ENCODE measurements at places on chromosomes 6 and 20.

DNA sequence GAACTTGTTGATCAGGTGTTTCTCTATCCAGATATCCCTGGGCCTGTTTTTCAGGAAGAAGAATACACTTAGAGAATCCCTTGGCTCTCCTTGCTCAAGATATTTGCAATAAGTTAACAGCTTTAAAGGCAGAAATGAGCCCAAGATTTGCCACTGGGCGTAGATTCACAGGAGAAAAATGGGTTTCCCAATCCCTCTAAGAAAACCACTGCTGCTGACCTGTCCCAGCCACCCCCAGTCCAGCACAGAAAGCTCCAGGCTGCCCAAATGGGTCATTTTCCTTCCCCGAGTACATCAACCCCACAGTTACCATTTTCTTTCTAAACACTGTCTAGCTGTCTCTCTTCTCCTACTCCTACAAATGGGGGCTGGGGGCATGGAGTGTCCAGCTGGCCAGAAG is 67.3 kb downstream of the ANKRD60 start:
- DNase-seq, result peak; percentile 34

- no peak for DNase-seq
Measured at GRCh38 chr20:45085289-45085688, 15.6 kb downstream of the KCNS1 start.

DNA sequence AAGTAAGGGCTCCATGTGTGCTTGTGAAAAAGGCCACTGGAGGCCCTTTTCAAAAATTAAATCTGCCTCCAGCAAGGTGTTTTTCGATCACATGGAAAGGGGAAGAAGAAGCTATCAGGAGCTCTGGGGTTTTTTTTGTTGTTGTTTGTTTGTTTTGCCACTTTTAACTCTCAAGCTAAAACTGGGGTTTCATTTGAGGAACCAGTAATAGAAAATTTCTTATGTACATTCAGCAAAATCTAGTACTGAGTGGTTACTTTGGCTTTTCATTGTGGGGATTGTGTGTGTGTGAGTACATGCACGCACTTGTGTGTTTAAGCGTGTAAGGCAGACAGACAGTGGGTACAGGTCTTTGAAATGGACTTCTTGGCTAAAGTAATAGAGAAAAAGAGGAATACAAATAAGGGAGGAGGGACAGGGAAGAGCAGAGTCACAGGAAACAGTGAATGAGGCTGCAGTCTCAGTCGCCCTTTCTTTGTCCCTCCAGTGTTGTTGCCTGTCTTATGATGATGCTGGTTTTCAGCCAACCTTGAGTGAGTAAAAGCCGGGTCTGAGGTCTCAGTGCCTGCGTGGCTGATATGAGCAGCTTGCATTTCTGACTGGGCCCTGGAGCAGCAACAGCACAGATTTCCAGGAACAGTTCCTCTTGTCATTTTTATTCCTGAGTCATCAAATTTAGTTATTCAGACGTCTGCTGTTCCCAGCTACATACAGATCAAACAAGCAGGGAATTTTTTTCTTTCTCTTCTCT is 26.2 kb downstream of the SLC16A10 start:
- peak; percentile 16 for DNase-seq

- DNase-seq, result no peak
Measured at GRCh38 chr6:39420300-39421265, 98.1 kb upstream of the KCNK16 start.

DNA sequence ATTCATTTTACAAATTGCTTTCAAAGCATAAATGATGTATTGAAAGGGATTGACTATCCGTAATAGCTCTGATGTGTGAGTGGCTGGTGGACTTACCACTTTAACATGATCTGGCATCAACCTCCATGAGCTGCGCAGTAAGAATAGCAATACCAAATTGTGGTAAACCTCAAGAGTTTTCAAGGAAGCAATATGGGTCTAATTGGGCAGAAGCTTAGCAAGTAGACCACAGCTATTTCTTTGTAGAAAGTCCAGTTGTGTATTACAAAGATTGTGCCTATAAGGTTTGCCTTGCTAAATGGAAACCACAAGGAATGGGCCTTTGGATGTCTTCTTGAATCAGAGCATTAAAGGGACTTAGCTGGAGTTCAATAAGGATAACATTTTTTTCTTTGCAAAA is 736.6 kb downstream of the KIF16B start:
- no peak for DNase-seq

- DNase-seq, result no peak
Measured at GRCh38 chr6:21281366-21281765, 312.2 kb upstream of the SOX4 start.

GRCh38 chr6:133136177-133136880 is 104.8 kb upstream of the EYA4 start:
- no peak for DNase-seq

- DNase-seq, result no peak
Measured at GRCh38 chr6:36733300-36733699, 35.7 kb downstream of the RAB44 start.

- no peak for DNase-seq
Measured at GRCh38 chr20:63636752-63637628, 10.1 kb upstream of the GMEB2 start.

DNA sequence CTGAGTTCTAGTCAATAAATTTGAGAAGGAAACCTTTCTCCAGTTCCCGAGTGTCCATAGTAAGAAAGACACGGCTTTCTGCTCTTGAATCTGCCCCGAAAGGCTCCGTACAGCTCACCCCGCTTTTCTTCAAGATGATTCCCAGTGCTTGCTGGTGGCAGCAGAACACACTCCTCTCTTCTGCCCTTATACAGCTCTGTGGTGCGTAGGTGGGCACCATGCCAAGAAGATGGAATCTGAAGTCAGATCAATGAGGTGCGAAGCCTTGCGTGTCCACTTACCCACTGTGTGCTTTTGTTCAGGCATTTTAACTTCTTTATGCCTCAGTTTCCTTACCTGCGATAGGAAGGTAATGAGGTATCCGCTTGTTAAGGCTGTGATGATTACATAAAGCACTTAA is 142.2 kb downstream of the WDR27 start:
- DNase-seq, result peak; percentile 22

DNA sequence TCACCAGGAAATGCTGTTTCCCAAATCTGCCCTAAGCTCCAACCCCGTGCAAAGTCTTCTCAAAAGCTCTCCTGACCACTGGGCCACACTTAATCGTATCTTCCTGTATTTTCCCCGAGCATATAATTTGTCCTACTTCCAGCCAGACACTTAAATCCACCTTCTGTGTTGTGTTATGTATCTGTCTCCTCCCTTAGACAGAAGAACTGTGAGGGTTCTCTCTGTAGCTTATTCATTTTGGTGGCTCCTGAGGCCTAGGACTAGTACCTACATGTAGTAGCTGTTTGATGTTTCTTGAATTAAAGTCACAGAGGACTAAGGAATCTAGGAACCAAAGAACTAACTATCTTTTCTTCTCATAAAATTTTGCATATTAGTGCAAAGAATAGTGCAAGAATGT is 292.6 kb downstream of the ALDH8A1 start:
- no peak for DNase-seq

GRCh38 chr6:37483252-37483901 is 16.3 kb downstream of the CCDC167 start:
- no peak for DNase-seq

DNA sequence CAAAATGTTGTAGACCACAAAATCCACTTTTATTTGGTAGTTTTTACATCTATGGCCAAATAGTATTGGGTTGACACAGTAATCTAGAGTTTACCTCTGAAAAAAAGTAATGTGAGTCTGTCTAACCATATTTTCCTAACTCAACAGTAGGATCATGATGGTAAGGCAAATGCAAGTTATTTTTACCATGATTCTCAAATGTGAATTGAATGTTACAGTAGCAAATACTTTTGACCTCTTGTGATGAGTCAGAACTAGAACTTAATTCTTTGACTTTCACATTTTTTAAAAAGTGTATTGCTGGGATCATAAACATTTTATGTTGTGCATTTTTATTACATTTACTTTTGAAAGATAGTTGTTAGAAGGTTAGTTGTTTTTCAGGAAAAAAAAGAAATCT is 22.0 kb downstream of the RNF146 start:
- DNase-seq, result no peak

DNA sequence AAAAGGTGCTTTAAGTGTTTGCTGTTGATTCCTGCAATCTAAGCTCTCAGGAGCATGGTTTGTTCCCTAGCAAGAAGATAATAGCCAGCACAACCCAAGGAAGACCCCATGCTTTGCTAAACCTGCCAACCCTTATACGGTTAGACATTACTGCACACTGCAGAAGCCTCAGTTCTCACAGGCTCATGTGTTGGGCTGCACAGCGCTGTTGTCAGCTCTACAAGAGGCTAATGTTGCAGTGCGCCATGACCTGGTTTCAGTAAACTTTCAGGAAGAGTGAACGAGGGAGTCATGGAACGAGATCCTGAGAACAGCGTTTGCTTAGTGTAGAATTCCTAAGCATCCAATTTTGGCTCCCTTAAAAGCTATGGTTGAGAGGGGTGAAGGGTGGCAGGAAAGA is 218.5 kb downstream of the ARHGAP18 start:
- DNase-seq, result no peak

- no peak for DNase-seq
Measured at GRCh38 chr6:167115054-167115453, 7.8 kb upstream of the CCR6 start.

DNA sequence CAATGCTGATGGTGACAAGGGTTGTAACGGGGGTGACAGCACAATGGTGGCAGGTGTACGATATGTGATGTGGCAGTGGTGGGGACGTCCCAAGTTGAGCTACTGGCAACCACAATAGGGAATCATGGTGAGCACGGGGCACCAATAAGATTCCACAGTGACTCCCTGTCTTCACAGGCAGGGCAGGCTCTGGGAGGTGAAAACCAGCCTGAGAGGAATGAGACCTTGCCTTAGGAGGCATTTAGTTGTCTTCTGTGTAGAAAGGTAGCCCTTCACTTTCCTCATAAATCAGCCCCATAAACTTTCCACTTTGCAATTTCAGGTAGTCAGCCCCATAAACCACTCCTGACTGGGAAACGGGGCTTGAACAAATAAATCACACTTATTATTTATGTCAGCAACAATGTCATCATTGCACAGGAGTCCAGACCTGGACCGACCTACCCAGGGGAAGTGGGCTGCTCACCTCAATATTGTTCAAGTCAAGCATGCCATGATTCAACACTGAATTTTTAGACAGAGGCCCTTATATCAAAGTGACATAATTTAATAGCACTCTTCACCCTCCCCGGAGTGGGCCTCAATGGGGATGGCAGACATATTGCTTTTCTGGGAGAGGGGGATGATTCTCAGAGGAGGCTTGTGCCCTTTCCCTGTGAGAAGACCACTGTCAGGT is 150.8 kb downstream of the CDC5L start:
- no peak for DNase-seq

DNA sequence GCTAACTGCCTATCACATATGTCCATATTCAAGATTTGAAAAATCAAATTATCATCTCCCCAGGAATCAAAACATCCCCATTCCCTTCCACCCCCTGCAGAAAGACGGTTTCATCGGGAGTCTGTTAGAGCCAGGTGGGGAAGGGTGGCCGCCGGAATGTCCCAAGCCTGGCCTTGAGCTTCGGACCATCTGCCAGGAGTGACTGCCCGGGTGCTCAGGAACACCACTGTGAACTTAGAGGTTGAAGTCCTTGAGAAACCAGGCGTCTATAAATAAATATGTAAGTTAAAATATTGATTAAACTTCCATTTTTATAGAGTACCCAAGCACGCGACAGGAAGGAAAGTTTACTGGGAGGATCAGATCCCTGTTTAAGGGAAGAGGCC is 250.8 kb downstream of the DLL1 start:
- DNase-seq, result no peak

DNA sequence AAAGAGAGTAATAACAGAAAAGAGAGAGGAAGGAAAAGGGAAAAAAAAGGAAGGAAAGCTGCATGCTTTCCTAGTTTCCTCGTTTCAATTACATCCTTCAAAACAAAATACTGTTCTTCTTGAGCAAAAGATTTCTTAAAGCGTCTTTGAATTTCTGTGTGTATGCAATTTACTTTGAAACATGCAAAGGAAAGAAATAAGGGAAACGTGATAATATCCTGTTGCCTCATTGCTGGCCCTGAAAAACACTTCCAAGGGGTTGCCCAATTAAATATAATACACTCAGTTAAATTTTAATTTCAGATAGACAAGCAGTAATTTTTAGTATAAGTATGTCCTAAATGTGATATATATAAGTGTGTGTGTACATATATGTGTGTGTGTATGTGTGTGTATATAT is 51.2 kb upstream of the TPD52L1 start:
- DNase-seq, result no peak

DNA sequence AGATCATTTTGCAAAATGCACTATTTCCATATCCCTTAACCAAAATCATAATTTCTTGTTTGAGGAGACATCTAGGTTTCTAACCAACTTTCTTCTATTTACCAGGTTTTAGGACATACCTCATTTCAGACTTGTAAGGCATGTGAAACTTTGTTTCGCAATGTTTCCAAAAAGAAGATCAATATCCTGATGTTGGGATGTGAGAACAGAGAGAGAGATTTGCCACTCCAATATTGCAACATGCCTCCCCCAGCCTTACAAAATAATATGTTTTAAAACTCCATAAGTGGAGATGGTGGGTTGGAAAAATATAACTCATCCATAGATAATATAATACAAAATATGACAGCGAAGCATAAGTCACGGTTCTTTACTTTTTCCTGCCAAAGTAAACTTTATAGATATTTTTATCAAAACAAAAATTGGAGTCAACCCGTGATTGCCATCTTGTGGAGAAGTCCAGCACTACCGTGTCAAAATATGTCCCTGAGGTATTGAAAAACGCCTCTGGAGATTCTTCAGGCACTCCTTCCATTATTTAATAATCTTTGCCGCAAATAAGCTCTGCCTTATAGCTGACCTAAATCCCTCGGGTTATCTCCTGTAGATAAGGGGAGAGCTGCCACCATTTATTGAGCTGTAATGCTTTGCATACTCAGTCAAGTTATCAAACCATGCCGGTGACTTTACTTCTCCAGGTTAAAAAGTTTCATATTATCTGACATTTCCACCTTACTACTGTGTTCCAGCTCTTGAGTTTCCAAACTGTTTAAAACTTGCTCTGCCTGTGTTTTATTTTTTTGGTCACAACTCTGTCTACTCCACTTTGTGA is 534.2 kb downstream of the HACE1 start:
- peak; percentile 46 for DNase-seq

DNA sequence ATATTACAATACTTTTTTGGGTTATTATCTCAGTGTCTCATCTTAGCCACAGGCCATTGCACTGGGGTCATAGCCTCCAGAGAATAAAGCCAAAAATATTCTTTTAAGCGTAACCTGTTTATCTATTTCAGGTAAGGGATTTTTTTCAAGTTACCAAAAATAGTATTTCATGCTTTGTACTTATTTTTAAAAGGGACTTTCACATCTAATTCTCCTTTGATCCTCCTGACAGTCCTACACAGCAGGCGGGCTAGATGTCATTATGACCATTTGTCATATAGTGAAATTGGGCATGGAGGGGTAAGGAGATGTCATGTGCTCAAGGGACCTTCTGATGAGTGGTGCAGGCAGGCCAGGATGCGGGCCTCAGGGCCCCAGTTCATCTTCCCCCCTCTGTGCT is 68.9 kb downstream of the TBC1D7 start:
- DNase-seq, result no peak

DNA sequence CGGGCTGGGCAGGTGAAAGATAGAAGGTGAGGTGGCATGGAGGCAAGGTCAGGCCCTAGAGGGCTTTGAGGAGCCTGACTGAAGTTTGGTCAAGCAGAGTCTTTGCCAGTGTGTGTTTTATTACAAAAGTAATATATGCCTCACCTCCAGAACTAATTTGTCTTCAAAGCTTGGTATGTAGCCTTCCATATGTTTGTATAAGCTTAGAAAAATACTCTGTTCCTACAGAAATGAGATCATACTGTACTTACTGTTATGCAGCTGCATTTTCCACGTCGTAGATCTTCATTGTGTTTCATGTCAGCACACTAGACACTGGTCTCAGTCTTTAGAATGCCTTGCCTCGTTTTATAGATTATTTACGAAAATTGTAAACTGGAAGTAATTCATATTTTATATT is 61.8 kb downstream of the ANKS1A start:
- DNase-seq, result no peak

Data from GM03348 (cell line).